Forelimb muscle (tissue), 1 donor: ENCODE measurements at places on chromosomes 12 and 14. TPM values are rescaled to one million over a fixed set of nuclear protein-coding genes. Genes with fewer than 3 reads are reported as not detected.

DNA sequence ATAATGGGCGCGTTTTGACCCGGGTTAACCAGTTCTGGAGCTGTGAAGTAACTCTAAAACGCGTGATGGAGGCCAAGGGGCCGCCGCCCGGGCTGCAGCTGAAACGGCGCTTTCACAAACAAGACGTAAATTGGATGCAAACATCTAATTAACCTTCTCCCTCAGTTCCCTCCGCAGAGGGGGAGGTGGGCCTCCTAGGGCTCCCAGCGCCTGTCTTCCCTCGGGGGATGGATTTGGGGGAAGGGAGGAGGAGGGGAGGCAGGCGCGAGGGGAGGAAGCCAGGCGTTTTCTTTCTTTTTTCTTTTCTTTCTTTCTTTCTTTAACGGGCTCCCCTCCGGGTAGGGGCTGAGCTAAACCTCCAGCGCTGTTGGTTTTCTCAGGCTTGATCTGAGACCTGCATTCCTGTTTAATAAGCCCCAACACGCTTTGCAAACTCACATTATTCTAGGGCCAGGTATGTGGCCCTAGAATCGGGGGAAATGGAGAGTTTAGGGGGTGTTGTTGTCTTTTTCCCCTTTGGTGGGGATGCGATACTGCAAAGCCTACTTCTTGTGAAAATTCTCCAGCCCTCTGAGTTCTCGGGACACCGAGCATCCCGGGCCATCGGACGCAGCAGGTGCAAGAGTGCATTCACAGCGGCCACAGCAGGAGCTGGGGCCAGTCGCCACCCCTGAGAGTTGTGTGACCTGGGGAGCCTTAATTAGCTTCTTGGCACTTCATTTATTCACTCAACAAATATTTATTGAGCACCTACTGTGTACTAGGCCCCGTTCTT is 43.6 kb upstream of the LHX5 start:
- DNase-seq: no peak

Gene KRT85
- not detected for polyA plus RNA-seq

DNA sequence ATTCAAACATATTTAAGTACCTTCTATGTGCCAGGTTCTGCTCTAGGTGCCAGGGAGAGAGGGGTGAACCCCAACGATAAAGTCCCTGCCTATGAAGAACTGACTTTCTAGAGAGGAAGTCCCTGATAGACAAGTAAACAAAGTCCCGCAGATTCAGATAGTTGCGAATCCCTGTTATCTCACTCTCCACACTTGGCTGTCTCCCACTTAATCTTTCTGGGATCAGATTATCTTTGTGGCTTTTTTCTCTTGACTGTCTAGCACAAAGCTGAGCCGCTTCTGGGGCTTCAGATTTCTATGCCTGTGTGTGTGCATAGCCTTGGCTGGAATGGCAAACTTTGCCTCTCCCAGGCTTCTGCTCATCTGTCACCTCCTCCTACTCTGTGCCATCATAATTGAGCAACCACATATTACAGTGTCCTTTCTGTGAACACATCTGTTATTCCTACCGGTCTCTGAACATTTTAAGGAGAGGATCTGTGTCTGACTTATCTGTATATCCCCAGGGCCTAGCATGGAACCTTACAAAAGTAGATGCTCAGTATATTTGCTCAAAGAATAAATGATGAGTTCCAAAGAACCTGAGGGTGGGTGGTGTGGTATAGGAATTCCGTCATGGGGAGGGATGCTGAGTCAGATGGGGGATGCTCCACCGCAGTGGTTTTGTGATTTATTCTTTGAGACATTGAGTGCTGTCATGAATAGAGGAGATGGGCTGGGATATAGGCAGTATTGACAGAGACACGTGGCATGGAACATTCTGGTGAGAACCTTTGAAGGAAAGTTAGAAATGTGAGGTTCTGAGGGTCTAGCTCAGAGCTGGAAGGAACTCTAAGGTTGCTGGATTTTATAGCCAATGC is 28.5 kb downstream of the RGS6 start:
- DNase-seq: no peak

Gene BCL7A
- polyA plus RNA-seq: 16.8 TPM

DNA sequence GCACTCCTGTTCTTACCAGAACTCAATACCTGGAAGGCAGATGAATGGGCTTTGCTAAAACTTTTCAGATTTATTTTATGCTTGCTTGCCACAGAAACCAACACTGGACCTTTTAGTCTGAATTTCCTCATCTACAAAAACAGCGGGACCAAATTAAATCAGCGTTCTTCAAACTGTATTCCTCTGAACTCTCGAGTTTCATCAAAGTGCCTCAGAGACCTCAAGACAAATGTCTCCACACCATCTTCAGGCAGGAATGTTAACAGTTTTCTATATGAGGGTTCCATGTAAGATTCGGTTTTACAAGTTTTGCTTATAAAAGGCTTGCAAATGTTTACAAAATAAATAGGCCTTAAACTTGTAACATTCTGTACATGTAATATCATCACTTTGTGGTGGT is 74.6 kb downstream of the MED13L start:
- DNase-seq: no peak
